Colonic mucosa (tissue), 4 donors: ENCODE measurements at places on chromosomes 2 and 18. TPM values are rescaled to one million over a fixed set of nuclear protein-coding genes. Genes with fewer than 3 reads are reported as not detected.
A peak's percentile ranks its signal among the peaks of the same experiment; 100 is the strongest.

DNA sequence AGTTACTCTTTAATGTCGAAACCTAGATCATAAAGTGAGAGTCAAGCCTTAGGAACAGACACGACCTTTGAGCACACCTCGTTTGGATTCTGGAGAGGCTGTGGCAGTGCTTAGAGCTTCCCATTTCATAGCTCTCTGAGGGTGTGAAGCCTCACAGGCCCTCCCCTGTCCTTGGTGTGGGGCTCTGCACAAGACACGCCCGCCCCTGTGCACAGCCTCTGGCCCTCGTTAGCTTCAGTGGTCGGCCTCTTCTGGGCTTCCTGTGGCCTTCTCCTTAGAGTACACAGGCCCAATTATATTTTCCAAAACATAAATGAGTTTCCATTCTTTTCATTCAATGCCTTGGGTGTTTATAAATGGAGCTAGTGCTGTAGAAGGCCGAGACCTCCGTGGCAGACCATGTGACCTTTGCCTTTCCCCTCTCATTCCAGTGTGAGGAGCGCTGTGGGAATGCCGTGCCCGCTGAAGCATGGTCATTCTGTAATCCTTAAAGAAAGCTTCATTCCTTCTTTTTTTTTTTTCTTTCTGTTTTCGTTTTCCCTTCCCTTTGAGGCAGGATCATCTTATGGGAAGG is 208.6 kb downstream of the DCDC2C start:
- H3K4me1 ChIP-seq = no peaks in the 10 kb centered on the region
- no peak overlapping the region for H3K27ac ChIP-seq
- no peak overlapping the region for H3K4me3 ChIP-seq
- H3K27me3 ChIP-seq = no peaks in the 10 kb centered on the region
- DNase-seq = no peak
- H3K36me3 ChIP-seq = no peaks in the 10 kb centered on the region

DNA sequence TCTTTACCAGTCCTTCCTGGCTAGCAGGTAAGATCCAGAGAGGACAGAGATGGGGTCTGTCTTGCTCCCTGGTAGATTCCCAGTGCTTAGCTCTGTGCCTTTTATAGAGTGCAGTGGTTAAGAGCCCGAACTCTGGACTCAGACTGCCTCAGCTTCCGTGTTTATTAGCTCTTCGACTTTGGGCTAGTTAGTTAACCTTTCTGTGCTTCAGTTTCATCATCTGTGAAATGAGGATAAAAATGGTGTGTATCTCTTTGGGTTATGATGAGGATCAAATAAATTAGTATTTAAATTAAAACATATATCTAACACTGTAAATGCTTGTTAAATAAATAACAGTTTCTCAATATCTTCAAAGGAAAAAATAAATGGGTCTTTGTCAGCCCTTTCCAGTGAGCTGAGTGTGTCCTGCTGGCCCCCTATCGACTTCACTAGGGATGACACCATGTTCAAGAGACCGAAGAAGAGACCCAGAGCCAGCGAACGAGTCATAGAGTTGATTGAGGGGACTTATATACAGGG is 38.2 kb downstream of the CERS6 start:
- H3K4me3 ChIP-seq = no peak overlapping the region
- H3K27me3 ChIP-seq = no peaks in the 10 kb centered on the region
- peak overlapping the region; percentile 84 for H3K27ac ChIP-seq
- no peaks in the 10 kb centered on the region for H3K4me1 ChIP-seq
- peak; percentile 48 for DNase-seq
- no peaks in the 10 kb centered on the region for H3K36me3 ChIP-seq

DNA sequence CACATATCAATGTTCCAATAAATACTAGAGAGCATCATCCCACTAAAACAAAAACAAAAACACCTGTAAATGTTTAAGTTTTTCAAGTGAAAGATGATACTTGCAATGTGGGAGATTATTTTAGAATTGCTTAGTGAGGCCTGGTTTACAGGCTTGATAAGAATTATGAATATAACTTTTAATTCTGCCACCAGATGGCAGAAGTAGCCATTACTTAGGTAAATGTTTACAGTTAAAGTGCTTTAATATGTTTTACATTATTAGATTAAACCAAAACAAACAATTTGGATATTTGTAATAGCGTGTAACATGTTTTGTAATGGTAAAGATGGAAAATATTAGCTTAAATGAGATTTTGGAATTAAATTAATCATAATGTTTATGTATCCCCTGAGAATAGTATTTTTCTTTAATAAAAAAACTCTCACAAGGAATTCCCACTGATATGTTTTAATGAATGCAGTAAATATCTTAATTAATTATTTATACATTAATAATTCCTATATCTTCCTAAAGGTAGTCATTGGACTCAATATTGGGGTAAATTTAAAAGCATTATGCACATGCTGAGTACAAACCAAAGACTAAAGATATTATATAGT is 522.0 kb downstream of the SPAG16 start:
- no peaks in the 10 kb centered on the region for H3K4me1 ChIP-seq
- H3K4me3 ChIP-seq = no peak overlapping the region
- no peak overlapping the region for H3K27ac ChIP-seq

GRCh38 chr2:104758199-104758620 is 95.7 kb upstream of the POU3F3 start:
- H3K36me3 ChIP-seq = no peaks in the 10 kb centered on the region

- H3K27ac ChIP-seq = peak overlapping the region; percentile 81
- peaks cover 32% of the 10 kb centered on the region for H3K4me1 ChIP-seq
- peak overlapping the region; percentile 89 for H3K4me3 ChIP-seq
- DNase-seq = peak; percentile 43
Measured at GRCh38 chr2:219252084-219252483, 959 bp upstream of the TUBA4B start.

GRCh38 chr2:31205186-31205585 is 12.1 kb downstream of the CAPN14 start:
- no peak for DNase-seq
- H3K27ac ChIP-seq = no peak overlapping the region
- H3K4me3 ChIP-seq = no peak overlapping the region
- no peaks in the 10 kb centered on the region for H3K36me3 ChIP-seq

The EIF2AK3 gene
- total RNA-seq = 23.0 TPM

The KIF1A gene
- total RNA-seq = 4.3 TPM

The IL1RL2 gene
- 1.9 TPM for total RNA-seq

The RTP5 gene
- total RNA-seq = not detected

The CFAP65 gene
- total RNA-seq = 0.05 TPM
